ENCODE measurements at places on chromosomes 16 and 17. TPM values are rescaled to one million over a fixed set of nuclear protein-coding genes. Genes with fewer than 3 reads are reported as not detected.

- no peak for DNase-seq
Observed at GRCh38 chr17:4184811-4185210, 41.8 kb downstream of the CYB5D2 start.

DNA sequence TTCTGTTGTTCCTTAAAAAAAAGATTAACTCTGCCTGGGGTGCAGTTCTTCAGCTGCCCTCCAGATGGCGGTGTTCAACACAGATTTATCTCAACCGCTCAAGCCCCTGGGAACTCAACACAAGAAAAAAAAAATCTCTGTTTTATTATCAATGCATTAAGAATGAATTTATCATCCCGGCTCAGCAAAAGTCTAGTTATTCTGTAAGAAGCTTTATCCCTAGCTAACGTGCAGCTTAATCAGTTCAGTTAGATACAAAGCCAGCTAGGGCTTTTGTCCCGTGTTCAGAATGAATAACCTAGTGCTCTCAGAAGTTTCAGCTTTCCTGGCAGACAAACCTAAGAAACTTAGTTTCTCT lies 475.9 kb upstream of the CCL2 start:
- peak; percentile 47 for DNase-seq

The C17orf100 gene
- 1.6 TPM for total RNA-seq

The MYH8 gene
- not detected for total RNA-seq

- DNase-seq, result no peak
Observed at GRCh38 chr17:3034578-3034920, 28.9 kb downstream of the OR1D5 start.

DNA sequence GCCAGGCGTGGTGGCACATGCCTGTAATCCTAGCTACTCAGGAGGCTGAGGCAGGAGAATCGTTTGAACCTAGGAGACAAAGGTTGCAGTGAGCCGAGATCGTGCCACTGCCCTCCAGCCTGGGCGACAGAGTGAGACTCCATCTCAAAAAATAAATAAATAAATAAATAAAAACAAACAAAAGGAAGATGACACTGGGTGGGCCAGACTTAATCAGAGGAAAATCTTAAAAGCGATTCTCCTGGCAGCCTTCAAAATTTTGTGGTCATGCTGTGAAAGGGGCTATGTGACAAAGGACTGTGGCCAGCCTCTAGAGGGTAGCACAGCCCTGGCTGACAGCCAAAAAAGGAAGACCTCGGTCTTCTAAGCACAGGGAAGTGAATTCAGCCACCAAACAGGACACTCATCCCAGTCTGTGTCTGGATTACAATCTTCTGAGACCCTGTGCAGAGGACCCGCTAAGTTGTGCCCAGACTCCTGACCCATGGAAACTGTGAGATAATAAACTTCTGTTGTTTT lies 391.1 kb downstream of the CNTNAP4 start:
- no peak for DNase-seq

GRCh38 chr16:56513972-56514371 lies 5.9 kb downstream of the BBS2 start:
- DNase-seq, result peak; percentile 69

DNA sequence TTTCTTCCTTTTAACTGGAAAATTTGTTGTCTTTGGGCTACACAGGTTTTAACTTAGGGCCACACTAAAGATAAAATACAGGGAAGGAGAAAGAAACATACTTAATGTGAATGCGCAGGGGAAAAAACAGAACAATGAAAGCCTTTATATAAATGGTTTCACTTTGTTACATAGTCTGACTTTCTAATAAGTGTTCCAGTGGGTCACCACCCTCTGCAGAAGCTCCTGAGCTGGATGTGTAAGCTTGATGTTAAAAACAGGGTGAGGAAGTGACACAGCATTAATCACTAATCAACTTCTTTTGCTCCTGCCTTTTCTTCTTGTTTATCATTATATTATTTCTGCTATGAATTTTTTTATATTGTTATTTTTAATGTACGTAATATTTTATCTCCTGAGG lies 445.6 kb upstream of the CA10 start:
- DNase-seq, result peak; percentile 11

GRCh38 chr17:76834870-76835269 lies 33.3 kb upstream of the MGAT5B start:
- no peak for DNase-seq
